ENCODE measurements at places on chromosomes 11 and 22.

GRCh38 chr11:34356130-34356529 lies 1.7 kb downstream of the ABTB2 start:
- no peak for DNase-seq

GRCh38 chr11:46721286-46721685 lies 2.3 kb downstream of the F2 start:
- no peak for DNase-seq

GRCh38 chr11:61737636-61738386 lies 14.6 kb upstream of the MYRF start:
- DNase-seq = no peak

DNA sequence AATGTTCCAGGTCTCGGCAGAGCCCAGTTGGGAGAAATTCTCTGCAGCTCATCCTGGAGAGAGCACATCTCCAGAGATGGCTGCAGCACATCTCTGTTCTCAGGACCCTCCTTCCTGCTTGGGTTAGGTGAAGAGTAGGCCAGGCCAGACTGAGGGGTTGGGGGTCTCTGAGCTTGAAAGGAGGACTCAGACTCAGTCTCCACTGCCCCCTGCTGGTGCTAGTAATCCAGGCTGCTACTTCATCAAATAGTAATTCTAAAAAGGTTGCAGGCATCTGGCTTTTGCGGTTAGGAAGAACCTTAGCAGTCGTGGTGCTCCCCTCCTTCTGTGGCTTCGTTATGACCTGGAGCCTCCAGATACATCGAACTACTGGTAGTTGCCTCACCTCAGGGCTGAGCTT lies 9.7 kb downstream of the TUB start:
- no peak for DNase-seq

- DNase-seq = no peak
These were observed 635 bp upstream of the LDHA start for GRCh38 chr11:18393581-18394274.

DNA sequence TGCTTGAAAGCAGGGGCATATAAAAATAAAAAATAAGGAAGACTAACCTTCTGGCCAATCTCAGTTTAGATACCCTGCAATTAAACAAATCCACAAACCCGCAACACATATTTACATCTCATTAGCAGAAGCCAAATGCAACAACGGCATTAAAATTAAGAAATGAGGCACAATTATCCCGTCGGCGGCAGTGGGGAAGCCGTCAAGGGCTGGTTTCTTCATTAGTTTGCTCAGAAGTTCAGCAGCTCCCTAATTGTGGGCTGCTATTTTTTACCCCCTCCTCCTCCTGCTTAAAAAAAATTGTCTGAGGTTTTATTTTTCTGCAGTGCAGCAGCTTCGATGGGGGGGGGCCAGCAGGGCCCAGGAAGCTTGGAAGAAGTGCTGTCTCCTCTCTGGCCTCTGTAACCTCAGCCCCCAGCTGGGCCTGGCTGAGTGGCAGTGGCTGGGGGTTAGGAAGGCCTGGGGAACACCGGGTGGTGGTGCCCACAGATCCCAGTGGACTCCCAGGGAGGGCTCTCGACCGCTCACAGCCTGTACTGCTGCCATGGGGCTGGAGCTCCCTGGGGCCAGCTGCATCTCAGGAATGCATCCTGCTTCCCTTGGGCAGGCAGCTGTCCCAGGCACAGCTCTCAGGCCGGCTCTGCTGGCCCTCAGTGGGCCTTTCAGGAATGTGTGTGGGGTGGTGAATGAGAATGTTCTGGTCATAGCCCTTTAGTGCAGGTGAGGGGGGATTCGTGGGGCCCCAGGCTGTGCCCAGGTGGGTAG lies 148.7 kb upstream of the B3GAT1 start:
- DNase-seq = no peak

DNA sequence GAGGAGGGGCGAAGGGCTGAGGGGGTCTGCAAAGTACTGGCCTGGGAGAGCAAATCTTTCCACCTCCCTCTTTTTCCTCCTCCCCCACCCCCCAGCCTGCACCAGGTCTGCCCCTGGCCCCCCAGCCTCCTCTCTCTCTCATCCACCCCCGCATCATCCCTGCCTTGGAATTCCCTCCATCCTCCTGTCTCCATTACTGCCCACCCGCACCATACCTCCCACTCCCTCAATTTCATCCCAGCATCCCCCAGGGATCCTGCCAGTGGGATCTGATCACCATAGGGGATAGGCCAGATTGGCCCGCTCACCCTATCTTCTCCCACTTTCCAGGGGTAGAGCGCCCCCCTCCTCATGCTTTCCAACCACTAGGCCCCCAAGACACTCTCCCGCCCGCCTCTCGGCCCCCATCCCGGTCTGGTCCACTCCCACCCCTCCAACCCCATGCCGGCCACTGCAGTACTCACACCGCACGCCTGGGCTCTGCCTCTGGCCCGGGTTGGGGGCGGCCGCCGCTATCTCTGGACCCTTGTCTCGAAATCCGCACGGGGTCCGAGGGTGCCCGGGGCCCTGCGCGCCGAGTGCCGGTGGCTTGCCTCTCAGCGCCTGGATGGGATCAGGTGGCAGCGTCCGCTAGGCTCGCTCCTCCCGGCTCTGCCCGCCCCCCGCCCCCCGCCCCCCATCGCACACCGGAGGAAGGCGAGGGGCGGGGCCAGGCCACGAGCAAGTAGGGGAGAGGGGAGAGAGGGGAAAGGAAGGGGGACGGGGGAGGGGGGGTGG lies at the start of gene GAL3ST3:
TSS of gene GAL3ST3 (minus strand) at position 615 of the 777 bp plus-strand sequence. CDS start 3,746 bp downstream, outside the sequence.
- DNase-seq = no peak

- DNase-seq = no peak
These were observed 70.7 kb upstream of the THY1 start for GRCh38 chr11:119493712-119494111.

DNA sequence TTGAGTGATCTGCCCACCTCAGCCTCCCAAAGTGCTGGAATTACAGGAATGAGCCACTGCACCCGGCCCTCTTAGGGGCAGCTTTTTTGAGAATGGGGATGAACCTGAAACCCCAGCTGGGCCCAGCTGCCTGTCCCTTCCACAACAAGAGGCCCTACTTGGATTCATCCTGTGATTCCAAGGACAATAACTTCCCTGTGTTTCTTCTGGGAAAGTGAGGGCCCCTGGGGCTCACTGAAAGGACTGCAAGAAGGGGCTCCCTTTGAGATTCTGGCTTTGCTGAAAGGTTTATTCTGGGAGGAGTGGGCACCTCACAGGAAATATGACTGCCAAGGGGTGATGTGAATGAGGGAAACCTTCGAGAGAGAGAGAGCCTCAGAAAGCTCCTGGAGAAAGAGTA lies 12.3 kb upstream of the GNAZ start:
- no peak for DNase-seq

DNA sequence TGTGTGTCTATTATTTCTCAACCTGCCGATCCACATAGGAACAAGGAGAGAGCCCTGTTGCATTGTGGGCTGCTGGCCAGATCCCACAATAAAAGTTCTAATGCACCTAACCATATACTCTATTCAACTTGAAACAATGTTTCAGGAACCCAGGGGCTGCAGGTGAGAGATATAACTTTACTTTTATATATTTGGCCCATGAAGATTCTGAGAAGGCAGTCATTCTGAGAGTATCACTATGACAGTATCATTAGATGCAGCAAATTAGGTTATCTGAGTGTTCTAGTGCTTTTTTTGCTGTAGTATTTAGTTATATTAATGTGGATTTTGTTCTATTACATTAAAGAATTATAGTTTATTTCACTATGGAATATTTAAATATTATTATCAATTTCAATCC lies 655.1 kb upstream of the ARHGAP42 start:
- DNase-seq = no peak

DNA sequence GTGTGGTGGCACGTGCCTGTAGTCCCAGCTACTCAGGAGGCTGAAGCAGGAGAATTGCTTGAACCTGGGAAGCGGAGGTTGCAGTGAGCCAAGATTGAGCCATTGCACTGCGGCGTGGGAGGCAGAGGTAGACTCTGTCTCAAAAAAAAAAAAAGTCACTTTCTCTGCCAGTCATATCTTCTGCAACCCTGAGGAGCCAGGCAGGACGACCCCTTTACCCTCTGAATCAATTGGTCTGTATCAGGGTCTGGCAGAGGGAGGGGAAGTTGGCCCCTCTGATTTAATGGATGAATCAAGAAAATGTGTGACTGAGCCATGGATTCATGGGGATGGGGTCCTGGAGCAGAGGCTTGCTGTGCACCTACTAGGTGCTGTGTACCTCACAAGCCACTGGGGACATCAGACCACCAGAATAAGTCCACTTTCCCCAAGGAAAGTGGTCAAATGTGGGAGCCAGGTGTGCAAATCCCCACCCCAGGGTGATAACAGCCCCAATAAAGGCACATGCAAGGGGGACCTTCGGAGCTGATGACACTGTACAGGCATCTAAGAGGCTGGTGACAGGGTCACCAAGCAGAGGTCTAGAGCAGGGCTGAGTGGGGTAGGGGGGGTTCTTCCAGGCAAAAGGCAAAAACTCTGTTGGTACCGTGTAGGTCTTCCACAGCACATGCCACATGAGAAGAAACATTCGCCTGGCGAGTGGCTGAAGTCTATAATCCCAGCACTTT lies 29.0 kb downstream of the TXN2 start:
- no peak for DNase-seq

- no peak for DNase-seq
These were observed 436.9 kb downstream of the GUCY1A2 start for GRCh38 chr11:106581399-106581798.

DNA sequence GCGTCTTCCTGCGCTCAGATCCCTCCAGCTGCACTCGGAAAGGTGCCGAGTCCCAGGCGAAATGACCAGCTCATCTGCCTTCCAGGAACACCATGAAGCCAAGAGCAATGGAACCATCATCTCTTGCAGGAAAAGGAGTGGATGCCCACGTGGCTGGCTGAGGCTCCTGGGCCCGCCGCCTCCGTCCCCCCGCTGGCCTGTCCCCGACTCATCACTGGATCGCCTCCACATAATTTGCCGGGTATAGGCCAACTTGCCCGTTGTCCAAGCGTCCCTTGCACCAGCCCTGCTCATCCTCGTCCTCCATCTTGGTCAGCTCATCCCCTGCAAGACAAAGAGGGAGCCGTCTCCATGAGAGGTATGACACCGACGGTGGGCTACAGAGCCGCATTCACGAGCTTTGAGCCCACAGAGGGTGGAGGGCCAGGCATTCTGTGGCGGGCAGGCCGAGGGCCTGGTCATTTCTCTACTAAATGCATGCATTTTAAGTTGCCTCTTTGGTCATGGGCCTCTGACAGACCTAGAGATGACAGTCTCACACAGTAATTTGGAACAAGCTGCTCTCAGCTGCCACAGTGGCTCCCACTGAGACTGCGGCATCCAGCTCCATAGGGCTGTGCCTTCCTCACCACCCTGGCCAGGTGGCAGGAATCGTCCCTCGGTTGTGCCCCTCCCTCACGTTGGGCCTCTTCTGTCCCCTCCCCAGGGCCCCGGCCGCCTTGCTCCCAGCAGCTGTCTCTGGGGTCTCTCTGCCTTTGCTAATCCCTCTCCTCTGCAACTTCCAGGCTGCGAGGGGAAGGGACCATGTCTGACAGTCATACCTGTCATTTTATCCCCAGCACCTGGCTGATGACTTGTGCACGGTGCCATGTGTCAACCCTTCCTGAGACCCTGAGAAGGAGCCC lies 14.3 kb upstream of the ARFGAP3 start:
- no peak for DNase-seq

DNA sequence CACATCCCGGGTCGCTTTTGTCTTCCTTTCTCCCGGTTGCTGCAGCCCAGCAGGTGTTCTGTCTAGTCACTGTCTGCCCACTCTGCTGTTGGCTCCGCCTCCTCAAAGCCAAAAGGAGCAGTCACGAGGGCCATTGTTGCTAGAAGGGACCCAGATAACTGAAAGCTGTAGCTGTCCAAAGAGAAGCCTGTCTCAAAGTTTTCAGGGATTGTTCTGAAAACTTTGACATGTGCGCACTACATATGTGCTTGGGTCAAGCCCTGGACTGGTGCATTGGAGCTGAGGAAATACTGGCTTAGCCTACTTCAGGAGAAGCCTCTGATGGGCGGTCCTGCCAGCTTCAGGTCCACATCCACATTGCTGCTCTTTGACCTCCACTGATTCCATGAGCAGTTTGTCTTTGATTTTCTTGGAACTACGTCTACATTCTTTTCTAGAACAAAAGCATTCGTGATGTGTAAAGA lies 8.8 kb upstream of the OR2AT4 start:
- no peak for DNase-seq

GRCh38 chr22:43319661-43320486 lies 23.3 kb downstream of the SCUBE1 start:
- DNase-seq = no peak

GRCh38 chr22:36398601-36399471 lies 11.1 kb upstream of the MYH9 start:
- no peak for DNase-seq

- no peak for DNase-seq
These were observed 189.1 kb upstream of the FAT3 start for GRCh38 chr11:92035488-92035887.

GRCh38 chr11:75500742-75501141 lies 25.0 kb downstream of the GDPD5 start:
- DNase-seq = no peak

DNA sequence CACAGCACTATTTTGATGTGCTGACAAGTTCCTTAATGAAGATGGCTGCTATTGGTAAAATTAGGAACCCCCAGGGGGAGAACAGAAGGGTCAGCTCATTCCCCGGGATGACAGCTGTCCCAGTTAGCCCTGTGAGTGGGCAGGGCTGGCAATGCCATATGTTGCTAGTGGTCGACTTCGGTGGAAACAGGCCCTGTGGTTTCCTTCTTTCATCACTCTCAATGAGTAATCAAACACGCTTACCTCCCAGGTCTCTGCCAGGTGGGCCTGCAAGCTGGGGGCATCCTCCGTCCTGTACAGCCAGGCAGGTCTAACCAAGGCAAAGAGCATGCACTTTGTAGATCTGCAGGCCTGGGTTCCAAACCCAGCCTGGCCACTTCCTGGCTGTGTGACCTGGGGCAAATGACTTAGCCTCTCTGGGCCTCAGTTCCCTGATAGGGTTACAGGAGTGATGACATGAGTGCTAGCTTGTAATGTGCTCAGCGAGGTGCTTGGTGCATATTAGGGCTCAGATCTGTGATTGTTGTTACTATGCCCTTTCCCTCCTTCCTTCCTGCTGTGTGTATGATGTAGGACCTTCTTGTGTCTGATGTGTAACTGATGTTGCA lies 85.2 kb downstream of the TSPAN18 start:
- DNase-seq = no peak

DNA sequence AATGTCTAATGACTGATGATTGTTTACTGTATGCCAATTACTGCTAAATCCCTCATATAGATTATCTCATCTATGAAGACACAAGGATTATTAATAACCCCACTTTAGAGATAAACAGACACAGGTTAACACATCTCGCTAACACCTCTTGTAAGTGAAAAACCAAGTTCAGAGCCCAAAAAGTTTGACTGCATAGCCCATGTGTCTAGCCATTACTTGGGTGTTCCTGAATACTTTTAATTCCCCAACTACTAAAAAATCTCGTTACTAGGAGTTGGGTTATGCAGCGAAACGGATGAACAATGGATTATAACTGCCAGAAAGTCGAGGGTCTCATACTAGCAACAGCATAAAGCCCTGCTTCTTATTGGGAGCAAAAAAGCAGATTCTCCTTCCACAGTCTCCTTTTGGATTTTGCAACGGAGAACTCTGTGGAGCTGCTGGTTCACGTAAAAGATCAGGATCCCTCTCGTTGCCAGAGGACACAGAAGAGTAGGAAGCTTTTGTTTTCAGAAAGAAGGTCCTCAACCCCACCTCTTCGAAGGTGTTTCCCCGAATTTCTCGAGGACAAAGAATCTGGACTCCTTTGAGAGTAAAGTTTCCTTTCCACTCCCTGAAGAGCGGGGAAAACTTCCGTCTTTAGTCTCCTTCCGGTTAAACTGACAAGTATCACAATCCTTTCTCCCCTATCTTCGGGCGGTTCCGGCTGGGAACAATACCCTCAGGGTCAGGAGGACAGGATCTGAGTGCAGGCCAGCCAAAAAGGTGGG lies 979 bp downstream of the ZBED5 start:
- DNase-seq = no peak
